Hepatocyte (in vitro differentiated cells): ENCODE measurements at places on chromosomes 12 and 14. TPM values are rescaled to one million over a fixed set of nuclear protein-coding genes. Genes with fewer than 3 reads are reported as not detected.

GRCh38 chr14:102125546-102125945 is 14.2 kb upstream of the WDR20 start:
- H3K4me3 ChIP-seq: no peak overlapping the region
- no peaks in the 10 kb centered on the region for H3K4me1 ChIP-seq
- H3K36me3 ChIP-seq: no peaks in the 10 kb centered on the region
- DNase-seq: peak; percentile 32
- H3K27ac ChIP-seq: peak overlapping the region; percentile 44
- no peaks in the 10 kb centered on the region for H3K27me3 ChIP-seq

DNA sequence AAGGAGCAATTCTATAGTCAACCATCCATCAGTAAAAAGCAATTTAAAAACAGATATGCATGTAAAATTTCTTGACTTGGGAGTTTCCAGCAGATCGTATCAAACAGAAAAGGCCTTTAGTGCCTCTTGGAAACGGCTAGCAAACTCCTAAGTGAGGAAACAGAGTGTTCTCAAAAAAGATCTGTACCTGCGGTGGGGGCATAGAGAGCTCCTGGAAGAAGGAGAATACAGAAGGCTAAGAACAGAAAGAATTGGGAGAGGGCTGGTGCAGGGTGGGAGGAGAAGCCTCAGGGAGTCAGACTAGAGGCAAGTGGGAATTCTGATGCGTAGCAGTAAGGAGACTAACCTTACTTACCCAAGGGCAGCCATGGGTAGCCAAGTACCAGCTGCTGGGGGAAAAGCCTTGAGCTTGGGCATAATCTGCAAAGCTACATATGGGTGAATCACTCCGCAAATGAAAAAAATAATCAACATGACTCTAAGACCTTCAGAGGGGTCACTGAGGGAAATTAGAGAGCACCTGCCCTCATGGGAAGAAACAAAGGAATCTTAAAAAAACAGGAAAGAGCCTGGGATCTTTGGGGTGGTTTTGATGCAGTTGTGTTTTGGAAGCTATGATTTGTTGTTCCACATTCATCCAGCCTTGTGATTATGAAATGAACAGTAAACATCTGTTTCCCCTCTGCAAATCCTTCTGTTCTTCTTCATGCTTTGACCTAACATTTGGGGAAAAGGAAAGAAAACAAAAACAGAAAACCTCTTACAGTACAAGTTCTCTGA is 10.4 kb downstream of the RHOJ start:
- H3K27ac ChIP-seq: no peak overlapping the region
- no peaks in the 10 kb centered on the region for H3K36me3 ChIP-seq
- no peaks in the 10 kb centered on the region for H3K4me1 ChIP-seq
- H3K4me3 ChIP-seq: no peak overlapping the region

SSTR1 gene
- 6.0 and 7.3 TPM in 2 replicates for total RNA-seq

GRCh38 chr12:40158592-40159111 is 52.8 kb upstream of the SLC2A13 start:
- no peaks in the 10 kb centered on the region for H3K27me3 ChIP-seq
- no peak overlapping the region for H3K4me3 ChIP-seq
- H3K27ac ChIP-seq: no peak overlapping the region

TMPRSS12 gene
- total RNA-seq: not detected in 2 replicates

TMEM30B gene
- 15.8 and 18.2 TPM in 2 replicates for total RNA-seq

GRCh38 chr14:103393070-103393469 is 7.9 kb downstream of the MARK3 start:
- peaks cover 26% of the 10 kb centered on the region for H3K4me1 ChIP-seq
- H3K27ac ChIP-seq: no peak overlapping the region
- no peaks in the 10 kb centered on the region for H3K36me3 ChIP-seq
- H3K27me3 ChIP-seq: no peaks in the 10 kb centered on the region
- H3K4me3 ChIP-seq: no peak overlapping the region
